ENCODE measurements at places on chromosomes 4 and X. TPM values are rescaled to one million over a fixed set of nuclear protein-coding genes. Genes with fewer than 3 reads are reported as not detected.

DNA sequence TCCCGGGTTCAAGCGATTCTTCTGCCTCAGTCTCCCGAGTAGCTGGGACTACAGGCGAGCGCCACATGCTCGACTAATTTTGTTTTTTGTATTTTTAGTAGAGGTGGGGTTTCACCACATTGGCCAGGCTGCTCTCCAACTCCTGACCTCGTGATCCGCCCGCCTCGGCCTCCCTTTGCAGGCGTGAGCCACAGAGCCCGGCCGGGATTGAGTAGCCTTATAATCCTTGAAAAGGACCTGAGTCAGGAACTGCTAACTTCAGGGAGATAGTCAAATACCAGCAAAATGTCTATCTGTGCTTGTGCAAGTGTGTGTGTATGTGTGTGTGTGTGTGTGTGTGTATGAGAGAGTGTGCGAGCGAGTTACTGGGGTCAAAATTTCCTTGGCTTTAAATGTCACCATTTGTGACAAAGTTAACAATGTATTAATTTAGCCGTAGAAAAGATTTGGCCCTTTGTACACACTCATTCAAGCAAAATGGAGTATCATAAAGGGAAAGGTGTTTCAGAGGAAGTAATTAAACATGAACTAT lies 1.8 kb upstream of the KDM6A start:
- DNase-seq: no peak

GRCh38 chrX:150648296-150648940 lies 44.8 kb upstream of the MTMR1 start:
- no peak for DNase-seq

DNA sequence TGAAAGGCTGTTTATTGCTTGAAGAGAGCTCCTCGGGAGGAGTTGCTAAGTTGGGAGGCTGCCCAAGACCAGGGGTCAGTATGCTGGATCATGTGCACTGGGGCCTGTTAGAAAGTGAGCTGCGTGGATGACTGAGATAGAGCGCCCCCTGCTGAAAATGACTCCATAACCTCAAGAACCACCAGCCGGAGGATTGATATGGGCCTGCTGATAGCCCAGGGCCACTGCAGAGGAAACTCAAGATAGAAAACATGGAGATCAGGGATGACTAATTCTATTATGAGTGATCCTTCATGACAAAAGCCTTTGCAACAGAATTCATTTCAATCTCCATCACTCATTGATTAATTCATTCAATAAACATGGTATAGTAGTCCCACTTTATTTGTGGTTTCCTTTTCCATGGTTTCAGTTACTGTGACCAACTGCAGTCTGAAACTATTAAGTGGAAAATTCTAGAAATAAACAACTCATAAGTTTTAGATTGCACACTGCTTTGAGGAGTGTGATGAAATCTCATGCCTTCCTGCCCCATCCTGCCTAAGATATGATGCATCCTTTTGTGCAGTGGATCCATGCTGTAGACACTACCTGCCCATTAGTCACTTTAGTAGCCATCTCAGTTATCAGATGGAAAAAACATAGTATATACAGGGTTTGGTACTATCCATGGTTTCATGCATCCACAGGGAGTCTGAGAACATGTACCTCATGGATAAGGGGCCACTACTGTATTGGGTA lies 126.7 kb upstream of the MBNL3 start:
- DNase-seq: peak; percentile 43

DNA sequence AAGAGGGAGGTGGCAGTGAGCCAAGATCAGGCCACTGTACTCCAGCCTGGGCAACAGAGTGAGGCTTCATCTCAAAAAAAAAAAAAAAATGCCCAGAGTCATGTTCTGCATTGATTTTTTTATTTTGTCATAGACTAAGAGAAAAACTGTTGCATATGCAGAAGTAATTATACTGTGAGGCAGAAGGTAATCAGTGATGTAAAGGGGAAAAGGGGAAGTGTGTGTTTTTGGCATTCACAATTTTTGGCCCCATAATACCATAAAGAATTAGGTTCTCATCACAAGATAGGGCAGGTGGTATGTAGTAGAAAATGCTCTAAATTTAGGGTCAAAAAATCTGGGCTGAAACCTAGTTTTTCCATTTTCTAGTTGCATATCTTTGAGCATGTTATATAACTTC lies 47.3 kb upstream of the GAB1 start:
- no peak for DNase-seq

DNA sequence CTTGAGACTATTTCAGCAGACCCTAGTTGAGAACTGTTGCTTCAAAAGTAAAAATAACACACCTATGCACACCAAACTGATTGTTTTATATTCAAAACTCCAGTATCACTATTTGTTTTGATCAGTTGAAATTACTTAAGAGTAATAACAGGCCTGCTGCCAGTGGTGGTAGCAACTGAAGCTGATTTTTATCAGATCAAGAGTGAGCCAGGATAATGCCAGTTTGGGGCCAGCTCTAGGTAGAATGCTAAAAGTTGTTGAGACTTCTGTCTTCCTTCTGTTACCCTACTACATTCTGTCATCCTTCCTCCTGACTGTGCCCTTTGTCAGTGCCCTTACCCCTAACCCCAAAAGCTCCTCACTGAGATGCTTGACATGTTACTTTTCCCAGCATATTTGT lies 228.7 kb upstream of the SPRY1 start:
- no peak for DNase-seq

GRCh38 chr4:101355767-101356702 lies 8.7 kb upstream of the PPP3CA start:
- no peak for DNase-seq

DNA sequence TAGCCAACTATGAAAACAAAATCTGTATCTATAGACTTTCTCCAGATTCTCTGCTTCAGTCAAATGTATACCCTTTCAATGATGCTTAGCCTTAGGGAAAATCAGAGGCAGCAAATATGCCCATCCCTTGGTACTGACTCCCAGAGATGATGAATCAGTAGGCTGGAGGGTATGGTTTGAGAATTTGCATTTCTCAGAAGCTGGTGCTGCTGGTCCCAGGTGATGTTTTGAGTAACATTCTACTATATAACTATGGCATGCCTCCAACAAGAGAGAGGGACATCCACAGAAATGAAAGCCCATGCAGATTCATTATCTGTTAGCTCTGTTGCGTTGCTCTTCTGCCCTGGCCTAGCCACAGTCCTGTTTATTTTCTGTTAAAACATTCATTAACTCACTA lies 13.6 kb downstream of the TNIP3 start:
- DNase-seq: no peak

- peak; percentile 59 for DNase-seq
Observed at GRCh38 chrX:71532078-71532752, 689 bp upstream of the OGT start.

GRCh38 chrX:111917591-111917990 lies 41.6 kb downstream of the TRPC5OS start:
- DNase-seq: no peak

- no peak for DNase-seq
Observed at GRCh38 chr4:55173580-55173979, 48.2 kb upstream of the KDR start.

- no peak for DNase-seq
Observed at GRCh38 chrX:101483705-101484104, 1.6 kb upstream of the ARMCX4 start.

GRCh38 chrX:1465286-1466231 lies 12.8 kb upstream of the ASMTL start:
- DNase-seq: no peak

- DNase-seq: no peak
Observed at GRCh38 chrX:45320191-45320590, 119.5 kb upstream of the DIPK2B start.

DNA sequence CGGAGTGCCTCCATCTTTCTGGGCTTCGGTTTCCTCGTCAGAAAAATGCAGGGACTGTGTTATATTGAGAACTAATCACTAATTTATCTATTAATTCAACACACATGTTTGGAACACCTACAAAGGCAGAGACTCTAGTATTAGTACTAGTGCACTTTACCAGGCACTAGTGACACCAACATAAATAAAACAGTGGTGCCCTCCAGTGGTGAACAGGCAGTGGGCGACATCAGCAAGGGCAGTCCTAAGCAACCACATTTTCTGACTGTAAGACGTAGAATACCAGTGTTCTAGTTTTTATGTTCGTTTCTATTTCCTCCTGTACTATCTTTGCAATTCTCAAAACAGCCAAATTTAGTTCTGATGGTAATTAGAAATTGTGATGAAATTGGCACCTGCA lies 69.1 kb upstream of the UCP1 start:
- DNase-seq: no peak

DNA sequence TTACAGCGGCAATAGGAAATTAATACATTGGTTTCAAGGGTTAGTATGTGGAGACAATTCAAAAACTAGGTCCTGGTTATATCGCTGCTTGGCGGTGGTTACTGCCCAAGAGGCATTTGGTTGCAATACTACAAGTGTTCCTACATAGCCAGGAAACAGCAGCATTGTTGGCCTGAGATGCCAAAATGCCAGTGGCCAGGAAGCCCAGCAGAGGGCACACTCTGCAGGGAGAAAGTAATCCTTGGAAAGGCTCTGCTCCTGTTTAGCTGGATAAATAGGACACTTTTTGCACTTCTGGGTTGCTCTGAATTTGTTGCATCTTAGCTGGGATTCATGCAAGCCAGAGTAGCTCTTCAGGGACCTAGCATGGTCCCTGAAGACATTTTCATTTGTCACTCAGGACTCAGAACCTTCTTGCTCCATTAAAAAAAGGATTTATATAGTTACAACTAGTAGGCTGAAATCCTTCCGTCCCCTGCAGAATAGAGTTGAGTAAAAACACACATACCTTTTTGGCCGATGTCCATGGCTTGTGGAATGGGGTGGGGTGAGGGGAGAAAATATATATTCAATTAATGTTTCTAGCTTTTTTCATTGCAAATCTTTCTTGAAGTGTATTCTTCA lies 8.1 kb upstream of the GPR119 start:
- DNase-seq: no peak

DNA sequence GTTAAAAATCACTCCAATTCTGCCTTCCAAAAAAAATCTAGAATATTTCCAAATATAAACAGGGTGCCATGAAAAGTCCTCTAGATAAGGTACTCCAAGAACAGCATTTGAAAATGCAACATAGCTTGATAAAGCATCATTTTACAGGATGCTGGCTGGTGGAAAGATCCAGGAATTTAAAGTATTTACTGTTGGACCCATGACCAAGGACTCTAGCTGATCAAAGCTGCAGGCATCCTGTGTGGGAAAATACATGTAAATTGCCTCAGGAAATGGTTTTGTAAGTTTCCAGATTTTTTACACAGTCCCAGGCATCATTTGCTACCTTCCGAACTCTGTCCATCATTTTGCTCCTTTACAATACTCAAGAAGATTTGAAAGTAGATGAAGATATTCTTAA lies 164.4 kb downstream of the GRIA3 start:
- no peak for DNase-seq

DNA sequence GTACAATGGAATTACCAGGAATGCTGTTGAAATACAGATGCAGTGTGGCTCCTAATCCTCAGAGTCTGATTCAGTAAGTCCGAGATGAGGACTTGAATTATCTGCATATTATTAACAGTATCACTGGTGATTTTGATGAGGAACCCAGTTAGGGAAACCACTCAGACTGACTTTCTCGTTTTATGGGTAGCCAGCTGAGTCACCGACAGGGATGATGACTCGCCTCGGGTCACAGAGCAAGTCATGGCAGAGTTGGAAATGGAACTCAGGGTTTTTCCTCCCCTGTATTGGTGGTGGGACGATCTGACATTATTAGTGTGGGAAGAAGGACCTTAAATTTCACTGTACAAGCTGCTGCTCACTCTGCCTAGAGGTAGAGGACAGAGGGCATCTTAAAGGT lies 51.3 kb downstream of the RTL9 start:
- no peak for DNase-seq

DNA sequence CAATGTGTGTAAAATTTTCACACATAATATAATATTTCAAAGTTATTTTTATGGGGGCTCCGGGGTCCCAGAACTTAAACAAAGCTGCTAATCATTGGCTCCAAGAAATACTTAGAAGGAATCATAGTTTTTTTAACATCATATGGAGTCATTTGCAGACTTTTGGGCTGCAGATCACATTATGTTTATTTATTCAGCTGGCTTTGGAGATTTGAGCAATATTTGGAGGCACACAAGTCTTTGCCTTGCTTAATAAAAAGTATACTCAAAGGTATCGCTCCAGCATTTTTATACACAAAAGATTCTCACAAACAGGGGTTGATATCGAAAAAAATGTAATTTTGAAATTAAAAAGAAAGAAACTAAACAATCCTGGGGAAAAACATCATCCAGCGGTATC lies 382.5 kb upstream of the TENM3 start:
- DNase-seq: no peak

GRCh38 chrX:42714981-42715700 lies 62.8 kb downstream of the PPP1R2C start:
- DNase-seq: no peak

- peak; percentile 61 for DNase-seq
Observed at GRCh38 chrX:129932016-129932820, 26.3 kb downstream of the UTP14A start.

DNA sequence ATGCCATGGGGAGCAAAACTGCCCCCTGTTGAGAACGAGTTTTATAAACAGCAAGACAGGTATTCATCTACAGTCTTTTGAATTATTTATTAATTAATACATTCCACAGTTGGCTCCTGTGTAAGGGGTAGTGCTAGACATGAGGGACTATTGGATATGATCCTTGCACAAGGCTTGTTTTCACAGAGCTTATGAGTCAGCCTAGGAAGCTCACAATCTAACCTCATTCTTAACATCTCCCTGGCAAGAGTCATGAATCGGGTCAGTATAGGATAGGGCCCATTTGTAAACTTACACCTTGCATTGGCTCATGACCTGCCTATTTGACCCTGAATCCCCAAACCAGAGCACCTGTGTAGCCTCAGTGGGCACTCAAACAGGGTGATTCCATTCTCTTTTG lies 209.1 kb upstream of the HCCS start:
- DNase-seq: no peak

- no peak for DNase-seq
Observed at GRCh38 chr4:114423582-114423981, 175.0 kb upstream of the UGT8 start.

GRCh38 chrX:100994352-100995281 lies 25.1 kb downstream of the ARL13A start:
- DNase-seq: no peak

- DNase-seq: no peak
Observed at GRCh38 chrX:17798921-17799320, 61.6 kb downstream of the SCML1 start.

GRCh38 chr4:76744241-76744921 lies 153.6 kb downstream of the SOWAHB start:
- DNase-seq: no peak

TLR10 gene
- total RNA-seq: 0.27 TPM

TCEAL6 gene
- total RNA-seq: not detected

SCOC gene
- total RNA-seq: 44.1 TPM

DDIT4L gene
- 2.0 TPM for total RNA-seq

PGAM4 gene
- total RNA-seq: 0.53 TPM

PRR32 gene
- total RNA-seq: not detected

MTTP gene
- total RNA-seq: 0.10 TPM

SPANXN5 gene
- not detected for total RNA-seq

TBC1D9 gene
- not detected for total RNA-seq

BANK1 gene
- total RNA-seq: not detected

SYP gene
- total RNA-seq: 69.3 TPM

GJB1 gene
- total RNA-seq: not detected

IRF2 gene
- total RNA-seq: 52.7 TPM
